Sciatic nerve (tissue), 2 donors: ENCODE measurements at places on chromosomes 7 and 10. TPM values are rescaled to one million over a fixed set of nuclear protein-coding genes. Genes with fewer than 3 reads are reported as not detected.

DNA sequence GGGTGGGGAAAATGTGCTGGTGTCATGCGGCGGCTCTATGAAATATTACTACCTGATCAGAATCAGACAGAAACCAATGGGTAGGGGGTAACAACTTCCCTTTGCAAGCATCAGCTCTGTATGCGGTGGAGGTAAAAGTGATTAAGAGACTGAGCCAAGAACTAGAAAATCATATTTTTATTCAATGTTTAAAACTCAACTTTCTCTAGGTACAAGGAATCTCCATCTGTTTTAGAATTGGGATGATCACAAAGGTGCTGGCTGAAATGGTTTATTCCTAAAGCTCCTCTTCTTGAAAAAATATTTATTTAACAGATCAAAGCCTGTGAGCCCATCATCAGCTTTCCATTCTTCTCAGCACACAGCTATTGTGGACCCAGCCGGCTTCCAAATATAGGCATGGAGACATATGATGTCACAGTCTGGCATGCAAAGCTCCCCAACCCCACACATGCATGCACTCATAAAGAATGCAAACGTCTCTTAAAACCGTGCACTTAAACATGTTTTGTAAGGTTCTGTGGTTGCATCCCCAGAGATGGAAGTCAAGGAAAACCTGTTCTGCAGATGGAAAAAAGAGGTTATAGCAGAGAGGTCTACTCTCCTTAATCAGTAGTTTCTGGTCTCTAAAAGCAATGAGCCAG, 126.0 kb downstream of the SKIDA1 start:
- no peak for DNase-seq

GRCh38 chr7:44983742-44984477, 5.1 kb upstream of the MYO1G start:
- no peak for DNase-seq

GRCh38 chr7:128591705-128592104, 80.4 kb upstream of the GARIN1A start:
- no peak for DNase-seq

- peak; percentile 53 for DNase-seq
Observed at GRCh38 chr10:1184541-1185430, 128.6 kb downstream of the WDR37 start.

GRCh38 chr10:101691081-101691480, 3.9 kb downstream of the FBXW4 start:
- DNase-seq: no peak

- DNase-seq: no peak
Observed at GRCh38 chr10:31095677-31096560, 64.3 kb upstream of the ZNF438 start.

GRCh38 chr10:79024720-79025198, 44.0 kb upstream of the ZMIZ1 start:
- peak; percentile 36 for DNase-seq

- DNase-seq: no peak
Observed at GRCh38 chr7:3683546-3684539, 382.8 kb downstream of the SDK1 start.

- DNase-seq: no peak
Observed at GRCh38 chr10:109027534-109028185, 895.7 kb downstream of the XPNPEP1 start.

GRCh38 chr7:156479596-156479995, 161.0 kb upstream of the RNF32 start:
- no peak for DNase-seq

- DNase-seq: no peak
Observed at GRCh38 chr10:32150532-32151101, 94.4 kb upstream of the KIF5B start.

- DNase-seq: no peak
Observed at GRCh38 chr10:17561111-17561510, 56.1 kb downstream of the HACD1 start.

GRCh38 chr7:127382301-127383085, 10.0 kb downstream of the ZNF800 start:
- no peak for DNase-seq

DNA sequence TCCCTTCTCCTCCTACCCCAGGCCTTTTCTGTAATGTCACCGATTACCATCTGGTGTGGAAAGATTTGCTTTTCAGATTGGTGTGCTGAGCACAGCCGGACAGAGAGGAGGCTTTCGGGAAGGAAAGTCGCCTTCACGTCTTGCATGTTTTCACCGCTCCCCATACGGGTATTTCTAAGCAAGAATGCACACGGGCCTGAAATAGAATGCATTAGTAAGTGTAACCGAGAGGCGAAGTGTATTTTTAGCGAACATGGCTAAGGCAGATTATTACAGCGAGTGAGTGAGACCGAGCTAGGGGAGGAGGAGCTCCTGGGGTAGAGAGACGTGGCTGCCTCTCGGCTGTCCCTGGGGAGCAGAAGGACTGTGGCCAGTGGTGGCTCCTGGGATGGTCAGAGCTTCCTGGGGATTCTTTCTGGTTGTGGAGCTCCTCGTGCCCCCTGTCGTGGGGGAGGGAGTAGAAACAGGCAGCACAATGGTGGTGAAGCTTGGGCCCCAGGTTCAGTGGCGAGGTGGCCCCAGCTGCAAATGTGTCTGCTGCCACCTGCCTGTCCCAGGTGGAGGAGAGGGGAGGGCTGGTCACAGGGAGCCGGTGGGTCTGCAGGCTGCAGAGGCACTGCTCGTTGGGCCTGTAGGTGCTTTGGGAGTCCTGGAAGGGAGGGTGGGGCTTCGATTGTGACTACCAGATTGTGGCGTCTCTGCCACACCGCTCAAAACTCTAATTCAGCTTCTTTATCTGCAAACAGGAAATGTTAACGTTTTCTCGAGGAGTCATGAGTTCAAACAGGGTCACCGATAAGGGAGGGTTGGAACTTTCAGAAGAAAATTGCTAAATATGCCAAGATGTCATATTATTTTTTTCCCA, 135.8 kb downstream of the CAMK1D start:
- DNase-seq: no peak

DNA sequence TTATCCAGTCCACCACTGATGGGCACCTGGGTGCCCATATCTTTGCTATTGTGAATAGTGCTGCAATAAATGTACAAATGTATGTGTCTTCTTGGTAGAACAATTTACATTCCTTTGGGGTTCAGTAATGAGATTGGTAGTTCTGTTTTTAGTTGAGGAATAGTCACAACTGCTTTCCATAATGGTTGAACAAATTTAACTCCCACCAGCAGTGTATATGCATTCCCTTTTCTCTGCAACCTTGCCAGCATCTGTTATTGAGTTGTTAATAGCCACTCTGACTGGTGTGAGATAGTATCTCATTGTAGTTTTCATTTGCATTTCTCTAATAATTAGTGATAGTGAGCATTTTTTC, 27.8 kb downstream of the COA1 start:
- DNase-seq: no peak

GRCh38 chr10:70742537-70743429, 42.4 kb downstream of the TBATA start:
- DNase-seq: peak; percentile 61

DNA sequence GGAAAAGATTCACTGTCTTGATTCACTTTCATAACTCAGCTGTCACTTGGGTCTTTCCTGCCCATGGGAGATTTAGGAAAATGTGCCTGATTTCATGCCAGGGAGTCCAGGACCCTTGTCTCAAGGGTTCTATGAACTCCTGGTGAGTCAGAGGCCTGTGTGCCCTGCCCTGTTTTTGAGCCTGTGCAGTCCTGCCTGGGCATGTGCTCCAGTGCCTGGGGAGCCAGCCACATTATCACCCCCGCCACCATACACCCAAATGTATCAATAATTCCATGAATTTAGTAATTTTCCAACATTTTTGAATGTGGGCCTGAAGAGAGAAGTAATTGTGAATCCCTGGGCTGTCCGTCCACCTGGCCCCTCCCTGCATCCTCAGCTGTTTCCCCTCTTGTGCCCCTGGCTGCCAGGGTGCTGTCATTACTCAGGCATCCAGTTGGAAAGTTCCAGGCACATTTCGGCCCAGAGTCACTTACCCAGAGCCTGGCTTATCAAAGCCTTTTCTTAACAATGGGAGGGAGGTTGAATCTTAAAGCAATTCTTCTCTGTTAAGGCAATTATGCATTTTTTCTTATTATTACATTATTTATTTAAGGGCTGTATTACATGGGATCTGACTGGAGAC, 287.8 kb upstream of the CDC14C start:
- DNase-seq: no peak

DNA sequence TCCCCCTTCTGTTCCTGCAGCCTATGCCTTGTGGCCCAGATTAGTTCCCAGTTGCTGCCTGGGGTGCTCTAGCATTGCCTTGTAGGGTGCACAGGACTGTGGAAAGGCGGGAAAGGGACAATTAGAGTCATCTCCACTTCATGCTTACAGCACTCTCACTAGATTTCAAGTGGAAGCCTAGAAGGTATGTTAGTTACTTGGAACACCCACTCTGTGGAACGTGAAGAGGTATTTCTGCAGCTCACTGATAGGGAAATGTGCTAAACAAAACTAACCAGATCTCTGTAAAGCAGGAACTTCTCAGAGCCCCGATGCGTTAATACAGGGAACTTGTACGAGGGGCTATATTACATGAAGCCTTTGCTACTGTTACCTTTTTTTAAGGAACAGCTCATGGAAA, 19.4 kb downstream of the STMP1 start:
- no peak for DNase-seq

DNA sequence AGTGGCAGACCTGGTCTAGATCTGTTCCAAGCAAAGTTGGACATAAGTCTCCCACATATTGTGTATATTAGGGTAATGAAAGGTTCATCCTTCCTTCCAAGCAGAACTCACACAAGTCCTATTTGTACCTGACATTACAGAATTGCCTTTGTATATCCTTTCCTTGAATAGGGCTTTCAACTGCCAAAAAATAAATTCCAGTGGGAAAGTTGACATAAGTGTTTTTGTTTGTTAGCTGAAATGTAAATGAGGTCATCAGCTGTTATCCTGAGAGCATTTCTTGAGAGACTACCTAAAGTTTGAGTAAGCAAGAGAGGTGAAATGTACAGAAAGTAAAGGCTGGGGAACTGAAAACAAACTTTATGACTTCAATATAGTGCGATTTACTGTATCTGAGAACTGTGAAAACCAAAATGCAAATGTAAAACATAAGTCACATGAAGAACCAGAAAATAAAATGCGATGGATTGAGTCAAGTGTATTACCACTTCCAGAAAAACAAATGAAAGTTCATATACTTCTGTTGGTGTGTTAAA, 527.3 kb upstream of the SEMA3D start:
- no peak for DNase-seq

DNA sequence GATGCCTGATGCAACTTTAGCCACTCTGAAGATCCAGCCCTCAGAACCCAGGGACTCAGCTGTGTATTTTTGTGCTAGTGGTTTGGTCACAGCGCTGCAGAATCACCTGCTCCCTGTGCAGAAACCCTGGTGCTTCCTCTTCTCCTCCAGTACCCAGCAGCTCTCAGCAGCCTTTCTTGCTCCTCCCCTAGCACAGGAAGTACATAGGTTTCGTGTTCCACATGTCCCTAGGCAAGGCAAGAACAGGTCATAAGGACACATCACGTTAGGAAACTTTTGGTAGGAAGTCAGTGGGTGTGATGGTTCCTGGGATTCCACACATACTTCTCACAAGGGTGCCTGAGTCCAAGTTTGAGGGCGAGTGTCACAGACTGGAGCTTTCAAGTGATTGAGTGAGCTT, 167.9 kb upstream of the PRSS1 start:
- DNase-seq: no peak

GRCh38 chr7:45957721-45958120, 36.6 kb upstream of the IGFBP3 start:
- DNase-seq: no peak

DNA sequence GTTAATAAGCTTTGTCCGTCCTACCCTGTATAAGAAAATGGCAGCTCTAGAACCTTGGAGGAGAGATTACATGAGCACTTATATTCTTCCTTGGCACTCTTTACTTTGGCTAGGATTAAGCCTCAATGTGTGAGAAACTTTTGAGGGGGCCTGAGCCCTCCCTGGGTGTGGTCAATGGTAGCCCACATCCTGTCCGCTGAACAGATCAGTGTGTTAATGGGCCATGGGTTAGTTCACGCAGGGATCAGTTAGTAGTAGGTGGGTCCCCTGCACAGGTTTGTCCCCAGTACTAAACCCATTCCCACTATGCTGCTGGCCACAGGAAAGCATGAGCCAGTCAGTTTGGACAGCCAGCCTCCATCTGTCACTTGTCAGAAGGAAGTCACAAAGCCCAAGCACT, 20.2 kb upstream of the IKZF1 start:
- DNase-seq: no peak

DNA sequence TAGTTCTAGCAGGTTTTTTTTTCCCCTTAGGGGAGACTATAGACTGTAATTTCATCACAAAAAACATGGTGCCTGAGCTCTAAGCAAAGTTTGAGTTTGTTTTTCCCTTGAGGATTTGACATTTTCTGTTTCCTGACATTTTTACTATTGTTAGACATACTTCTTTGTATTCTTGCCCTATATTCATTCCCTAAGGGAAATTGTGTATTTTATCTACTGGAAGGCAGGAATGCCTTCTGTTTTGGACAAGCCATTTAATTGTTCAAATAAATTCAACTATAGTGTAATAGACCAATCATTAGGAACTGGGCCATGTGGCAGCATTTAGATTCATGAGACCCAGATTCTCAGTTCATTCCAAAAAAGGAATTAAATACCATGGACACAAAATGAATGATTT, 335.0 kb downstream of the EXOC4 start:
- no peak for DNase-seq

DNA sequence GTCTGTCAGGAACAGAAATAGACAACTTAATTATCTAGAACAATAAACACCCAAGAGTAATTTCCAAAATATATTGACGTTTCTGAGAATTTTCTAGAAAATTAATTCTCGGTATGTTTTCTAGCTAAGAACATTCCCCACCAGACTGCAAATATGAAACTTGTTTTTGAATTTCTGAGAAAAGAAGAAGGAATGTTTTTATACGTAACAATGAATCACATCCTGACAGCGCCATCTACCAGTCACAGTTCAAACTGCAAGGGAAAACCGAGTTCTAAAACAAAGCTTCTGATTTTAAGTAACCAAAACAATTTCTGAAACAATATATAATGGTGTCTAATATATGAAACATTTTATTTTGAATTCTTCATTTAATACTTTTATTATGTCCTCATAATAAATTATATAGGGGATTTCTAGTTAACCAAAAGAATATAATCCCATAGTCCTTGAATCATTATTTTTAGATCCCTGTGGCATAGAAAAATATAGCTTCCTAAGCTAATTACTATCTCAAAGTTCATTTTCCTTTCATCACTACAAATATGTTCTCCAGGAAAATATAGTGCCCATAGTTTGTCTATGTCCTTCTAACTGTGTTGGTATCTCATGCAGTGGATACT, 34.5 kb upstream of the MEOX2 start:
- DNase-seq: no peak

- no peak for DNase-seq
Observed at GRCh38 chr7:35556515-35557471, 138.1 kb downstream of the HERPUD2 start.

- DNase-seq: no peak
Observed at GRCh38 chr10:18561861-18562551, 89.4 kb downstream of the NSUN6 start.

GRCh38 chr10:125115409-125115808, 45.0 kb downstream of the CTBP2 start:
- DNase-seq: no peak

HOGA1 gene
- 4.1 TPM for total RNA-seq

GJD4 gene
- not detected for total RNA-seq

ENTPD1 gene
- total RNA-seq: 28.7 TPM

MSMB gene
- not detected for total RNA-seq

STMP1 gene
- total RNA-seq: 36.2 TPM

FFAR4 gene
- 0.31 TPM for total RNA-seq

TSPAN12 gene
- total RNA-seq: 7.6 TPM

UNCX gene
- total RNA-seq: not detected

C10orf120 gene
- not detected for total RNA-seq

POMZP3 gene
- total RNA-seq: 15.8 TPM

OR6V1 gene
- total RNA-seq: not detected

AS3MT gene
- 0.49 TPM for total RNA-seq

ABCC2 gene
- total RNA-seq: 10.4 TPM

GCK gene
- 1.9 TPM for total RNA-seq

NKX2-3 gene
- not detected for total RNA-seq
